ENCODE measurements at places on chromosomes 11 and 22. TPM values are rescaled to one million over a fixed set of nuclear protein-coding genes. Genes with fewer than 3 reads are reported as not detected.

The RHBDD3 gene
- 37.3 TPM for total RNA-seq

The C11orf58 gene
- 153 TPM for total RNA-seq

The APBB1 gene
- 46.2 TPM for total RNA-seq

DNA sequence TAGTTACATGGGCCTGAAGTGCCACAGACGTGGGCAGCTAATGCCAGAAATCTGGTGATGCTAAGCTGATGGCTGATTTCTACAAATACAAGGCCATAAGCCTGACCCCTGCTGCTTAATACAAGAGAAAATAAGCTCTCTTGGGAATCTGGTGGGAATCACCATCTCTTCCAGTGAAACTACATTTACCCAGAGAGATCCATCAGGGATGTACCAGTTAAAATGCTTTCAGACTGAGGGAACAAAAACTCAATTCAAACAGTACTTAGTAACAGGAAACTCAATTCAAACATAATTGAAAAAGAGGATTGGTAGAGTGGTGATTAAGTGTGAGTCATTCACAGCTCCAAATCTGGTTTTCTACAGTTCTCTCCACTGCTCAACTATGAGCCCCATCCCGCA, 1.7 kb upstream of the CAVIN3 start:
- peak; percentile 83 for DNase-seq

The PTPN5 gene
- not detected for total RNA-seq

GRCh38 chr22:21866833-21867527, 465 bp downstream of the MAPK1 start:
- peak; percentile 69 for DNase-seq

- peak; percentile 91 for DNase-seq
These were observed at the start of gene POU2AF1 for GRCh38 chr11:111378861-111379601. POU2AF1 (minus strand) TSS chr11:111379275; CDS start chr11:111379177, 98 bp downstream.

DNA sequence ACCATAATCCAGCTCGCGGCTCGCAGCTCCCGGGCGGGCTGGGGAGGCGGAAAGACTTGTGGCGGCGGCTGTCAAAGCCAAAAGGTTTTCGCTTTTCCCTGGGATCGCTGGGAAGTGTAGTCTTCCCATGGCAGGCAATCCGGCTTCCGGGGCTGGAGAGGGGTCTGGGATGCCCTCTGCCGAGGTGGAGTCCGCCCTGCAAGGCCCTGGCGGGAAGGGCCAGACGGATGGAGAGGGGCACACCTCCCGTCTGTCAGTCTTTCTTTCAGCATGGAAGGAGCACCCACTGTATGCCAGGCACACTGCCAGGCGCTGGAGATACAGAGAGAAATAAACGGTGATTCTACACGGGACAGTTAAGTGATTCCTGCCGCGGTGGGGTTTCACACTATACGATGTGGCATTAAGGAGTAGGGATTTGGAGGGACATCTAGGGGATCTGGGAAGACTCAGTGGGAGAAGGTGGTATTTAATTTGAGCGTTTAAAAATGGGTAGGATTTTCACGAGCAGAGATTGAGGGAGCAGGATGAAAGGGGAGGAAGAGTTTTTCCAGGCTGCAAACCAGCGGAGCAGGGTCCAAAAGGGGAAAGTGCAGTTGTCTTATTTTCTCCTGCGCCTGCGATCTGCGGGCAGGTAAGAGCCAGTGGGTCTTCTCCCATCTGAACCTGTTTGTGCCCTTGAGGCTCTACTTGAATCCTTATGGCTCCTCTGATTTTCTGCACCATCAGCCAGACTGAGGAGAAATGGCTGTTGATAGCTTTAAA, at the start of gene BACE1:
TSS of gene BACE1 (minus strand) at position 60 of the 765 bp plus-strand sequence. CDS start 461 bp downstream, outside the sequence.
- DNase-seq = peak; percentile 89

- no peak for DNase-seq
These were observed 46.7 kb downstream of the MED15 start for GRCh38 chr22:20553947-20554741.

GRCh38 chr11:61378713-61379313, 13.6 kb upstream of the TMEM216 start:
- peak; percentile 99 for DNase-seq

The NXPE4 gene
- total RNA-seq = not detected

The DAGLA gene
- 2.3 TPM for total RNA-seq

- DNase-seq = peak; percentile 79
These were observed 557 bp downstream of the PACSIN2 start for GRCh38 chr22:43014316-43014868.

DNA sequence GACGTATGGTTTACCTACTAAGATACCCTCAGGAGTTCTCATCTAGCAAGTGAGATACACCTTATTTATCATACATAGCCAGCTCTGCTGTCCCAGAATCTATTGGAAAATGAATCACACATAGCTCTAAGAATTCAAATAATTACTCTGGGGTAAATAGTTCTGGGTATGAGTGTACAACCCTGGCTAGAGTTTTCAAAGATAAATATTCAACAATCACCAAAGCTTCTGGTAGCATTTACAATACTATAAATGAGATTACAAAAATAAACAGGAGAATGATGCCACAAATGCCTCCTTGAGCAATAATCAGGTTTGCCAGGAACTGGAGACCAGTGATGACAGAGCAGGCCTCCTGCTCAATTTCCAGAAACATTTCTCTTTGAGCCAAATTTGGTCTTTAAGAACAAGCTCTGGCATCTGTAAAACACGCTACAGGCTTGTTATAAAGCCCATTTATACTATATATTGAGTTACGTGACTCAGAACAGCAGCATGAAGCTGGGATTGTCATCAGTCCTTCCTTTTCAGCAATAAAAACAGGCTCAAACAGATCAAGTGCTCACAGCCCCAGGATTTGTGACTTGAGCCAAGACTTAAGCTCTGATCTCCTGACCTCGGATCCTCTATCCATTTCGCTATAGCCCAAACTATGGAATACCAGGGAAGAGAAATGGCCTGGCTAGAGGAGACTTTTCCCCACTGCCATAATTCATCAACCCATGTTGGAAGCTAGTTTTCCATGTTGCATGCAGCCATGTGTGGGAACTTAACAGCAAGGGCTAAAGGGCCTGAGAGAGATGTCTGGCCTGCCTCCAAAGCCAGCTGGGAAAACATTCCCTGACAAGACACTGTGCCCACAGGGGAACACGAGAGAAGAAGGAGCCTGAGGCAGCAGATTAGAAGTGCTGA, 19.7 kb downstream of the RAB30 start:
- DNase-seq = peak; percentile 96

The LRRC74B gene
- not detected for total RNA-seq

GRCh38 chr11:62069986-62070919, 53.6 kb upstream of the INCENP start:
- peak; percentile 15 for DNase-seq

- no peak for DNase-seq
These were observed 18.0 kb upstream of the BID start for GRCh38 chr22:17792299-17792698.

DNA sequence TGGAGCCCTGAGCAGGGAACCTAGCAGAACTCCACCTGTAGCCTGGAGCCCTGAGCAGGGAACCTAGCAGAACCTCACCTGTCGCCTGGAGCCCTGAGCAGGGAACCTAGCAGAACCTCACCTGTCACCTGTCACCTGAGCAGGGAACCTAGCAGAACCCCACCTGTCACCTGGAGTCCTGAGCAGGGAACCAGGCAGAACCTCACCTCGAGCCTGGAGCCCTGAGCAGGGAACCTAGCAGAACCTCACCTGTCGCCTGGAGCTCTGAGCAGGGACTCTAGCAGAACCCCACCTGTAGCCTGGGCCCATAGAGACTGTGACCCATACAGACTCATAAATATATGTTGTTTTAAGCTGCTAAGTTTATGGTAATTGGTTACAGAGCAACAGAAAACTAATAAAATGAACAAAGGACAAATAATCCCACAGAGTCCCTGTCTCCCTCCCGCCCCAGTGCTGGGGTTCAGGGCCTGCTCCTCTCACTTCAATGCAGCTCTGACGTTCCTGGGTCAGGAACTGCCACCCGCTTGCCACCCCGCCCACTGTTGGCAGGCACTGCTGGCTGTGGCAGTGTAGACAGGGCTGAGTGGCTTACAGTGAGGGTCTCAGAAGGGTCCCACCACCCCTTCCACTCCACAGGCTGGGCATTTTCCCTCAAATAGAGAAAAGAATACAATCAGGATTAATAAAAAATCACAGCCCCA, 259.1 kb downstream of the TBC1D22A start:
- no peak for DNase-seq

The AQP11 gene
- total RNA-seq = 2.9 TPM

The APOBEC3A gene
- not detected for total RNA-seq
